ENCODE measurements at places on chromosomes 4 and X. TPM values are rescaled to one million over a fixed set of nuclear protein-coding genes. Genes with fewer than 3 reads are reported as not detected.

Gene PFKFB1
- total RNA-seq, result not detected

Gene PRAF2
- 40.9 TPM for total RNA-seq

Gene USP38
- total RNA-seq, result 7.7 TPM

Gene KCND1
- 1.1 TPM for total RNA-seq

Gene EGFL6
- total RNA-seq, result 0.06 TPM

Gene VEGFC
- 11.9 TPM for total RNA-seq

Gene TECRL
- not detected for total RNA-seq

Gene TLR10
- total RNA-seq, result not detected

Gene RXFP1
- total RNA-seq, result not detected

Gene DDX60
- 1.6 TPM for total RNA-seq

Gene CLNK
- not detected for total RNA-seq

Gene L1CAM
- total RNA-seq, result 20.3 TPM

Gene PPP1R2C
- total RNA-seq, result not detected

Gene MRFAP1L1
- total RNA-seq, result 34.9 TPM

Gene GYG2
- 4.9 TPM for total RNA-seq

Gene ARMCX2
- total RNA-seq, result not detected

Gene DGKK
- not detected for total RNA-seq

Gene SPANXD
- total RNA-seq, result not detected

Gene CT45A10
- not detected for total RNA-seq

Gene TIGD4
- total RNA-seq, result 0.17 TPM

Gene SCD5
- 7.4 TPM for total RNA-seq

Gene CDX4
- not detected for total RNA-seq

Gene S100G
- not detected for total RNA-seq

Gene RAB33A
- total RNA-seq, result 0.20 TPM

Gene RAI2
- total RNA-seq, result 0.13 TPM

Gene PWWP3B
- total RNA-seq, result not detected

Data from A549 treated with GW870086 at 1 μM for 4 hours (cell line).